ENCODE measurements at places on chromosomes 2 and 18.
A peak's percentile ranks its signal among the peaks of the same experiment; 100 is the strongest.

DNA sequence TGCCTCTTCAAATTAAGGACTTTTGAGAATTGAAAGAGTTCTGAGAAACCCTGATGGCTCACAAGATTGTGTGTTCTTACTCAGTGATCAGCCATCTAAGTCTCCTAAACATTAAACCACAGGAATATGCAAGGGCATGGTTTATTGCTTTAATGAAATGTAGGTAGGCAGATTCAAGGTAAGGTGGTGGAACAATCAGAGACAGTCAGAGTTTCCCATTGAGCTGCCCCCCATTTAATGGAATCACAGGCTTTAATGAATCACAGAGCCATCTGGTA is 107.8 kb upstream of the LRATD1 start:
- no peak for DNase-seq

- DNase-seq, result peak; percentile 26
Observed at GRCh38 chr2:85710687-85711577, 16.8 kb downstream of the GNLY start.

- no peak for DNase-seq
Observed at GRCh38 chr2:17814601-17815000, 1.7 kb upstream of the MSGN1 start.

GRCh38 chr2:16252251-16252650 is 311.9 kb downstream of the MYCN start:
- DNase-seq, result no peak

GRCh38 chr2:158729873-158730620 is 65.1 kb upstream of the DAPL1 start:
- DNase-seq, result peak; percentile 13
